ENCODE measurements at places on chromosomes 11 and 22.

DNA sequence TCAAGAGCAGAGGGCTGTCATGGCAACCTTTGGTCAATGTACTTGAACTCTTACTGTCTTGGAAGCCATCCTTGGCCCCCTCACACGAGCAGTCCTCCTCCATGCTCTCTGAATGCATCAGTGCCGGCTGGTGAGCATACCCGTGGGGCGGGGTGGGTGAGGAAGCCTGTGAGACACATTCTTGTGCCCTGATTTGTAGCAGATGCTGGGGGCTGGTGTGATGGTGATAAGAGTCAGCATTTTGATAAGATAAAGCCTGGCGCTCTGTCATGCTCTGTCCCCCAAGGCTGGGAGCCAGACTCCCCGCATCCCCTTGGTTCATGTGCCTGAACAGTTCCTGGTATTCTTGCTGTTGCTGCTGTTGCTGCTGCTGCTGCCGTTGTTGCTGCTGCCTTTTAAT is 20.5 kb upstream of the APOA1 start:
- peaks cover 2% of the 10 kb centered on the region for H3K36me3 ChIP-seq
- H3K27me3 ChIP-seq = no peaks in the 10 kb centered on the region
- no peak for DNase-seq
- no peak overlapping the region for H3K27ac ChIP-seq
- no peak overlapping the region for H3K4me3 ChIP-seq
- peaks cover 25% of the 10 kb centered on the region for H3K4me1 ChIP-seq

- no peaks in the 10 kb centered on the region for H3K27me3 ChIP-seq
- no peak overlapping the region for H3K27ac ChIP-seq
- no peak overlapping the region for H3K4me3 ChIP-seq
These were observed 57.5 kb downstream of the TIMP3 start for GRCh38 chr22:32858957-32859356.

DNA sequence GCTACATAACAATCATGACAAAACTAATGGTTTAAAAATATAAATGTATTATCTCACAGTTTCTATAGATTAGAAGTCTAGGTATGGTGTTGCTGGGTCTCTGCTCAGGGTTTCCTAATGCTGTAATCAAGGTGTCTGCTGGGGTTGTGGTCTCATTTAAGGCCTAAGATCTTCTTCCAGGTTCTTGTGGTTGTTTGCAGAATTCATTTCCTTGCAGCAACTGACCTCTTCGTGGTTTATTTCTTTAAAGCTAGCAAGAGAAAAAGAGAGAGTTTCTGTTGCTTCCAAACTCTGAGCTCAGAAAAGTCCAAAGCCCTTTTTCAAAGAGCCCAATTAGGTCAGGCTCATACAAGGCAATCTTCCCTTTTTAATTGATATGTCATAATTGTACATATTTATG is 452.7 kb upstream of the CCDC179 start:
- H3K4me3 ChIP-seq = no peak overlapping the region
- no peaks in the 10 kb centered on the region for H3K36me3 ChIP-seq
- no peak overlapping the region for H3K27ac ChIP-seq
- DNase-seq = no peak

DNA sequence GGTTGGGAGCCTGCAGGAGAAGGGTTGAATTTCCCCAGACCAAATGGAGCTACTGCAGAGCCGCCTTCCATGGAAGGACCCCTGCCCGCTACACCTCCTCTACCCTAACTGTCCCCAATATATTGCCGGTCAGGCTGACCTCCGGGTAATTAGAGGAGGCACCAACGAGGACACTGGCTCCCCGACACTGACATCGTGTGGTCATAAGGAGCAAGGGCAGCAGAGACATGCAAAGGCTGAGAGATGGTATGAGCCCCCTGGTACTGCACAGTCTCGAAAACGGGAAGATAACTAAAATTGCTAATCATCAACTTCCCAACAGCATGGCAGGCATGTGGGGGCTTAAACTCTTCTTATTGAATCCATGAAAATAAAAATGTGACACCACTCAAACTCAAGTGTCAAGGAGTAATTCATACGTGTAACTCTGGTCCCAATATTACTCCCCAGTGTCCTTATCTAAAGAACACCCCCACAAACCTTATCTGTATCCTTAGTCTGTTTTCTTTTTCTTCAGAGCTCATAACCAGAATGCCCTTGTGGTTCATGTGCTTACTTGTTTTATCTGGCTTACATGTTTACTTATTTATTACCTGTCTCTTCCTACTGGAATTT is 4.4 kb downstream of the CAVIN3 start:
- H3K27ac ChIP-seq = no peak overlapping the region
- peaks cover 34% of the 10 kb centered on the region for H3K27me3 ChIP-seq
- H3K4me1 ChIP-seq = peaks cover 5% of the 10 kb centered on the region
- H3K4me3 ChIP-seq = no peak overlapping the region

DNA sequence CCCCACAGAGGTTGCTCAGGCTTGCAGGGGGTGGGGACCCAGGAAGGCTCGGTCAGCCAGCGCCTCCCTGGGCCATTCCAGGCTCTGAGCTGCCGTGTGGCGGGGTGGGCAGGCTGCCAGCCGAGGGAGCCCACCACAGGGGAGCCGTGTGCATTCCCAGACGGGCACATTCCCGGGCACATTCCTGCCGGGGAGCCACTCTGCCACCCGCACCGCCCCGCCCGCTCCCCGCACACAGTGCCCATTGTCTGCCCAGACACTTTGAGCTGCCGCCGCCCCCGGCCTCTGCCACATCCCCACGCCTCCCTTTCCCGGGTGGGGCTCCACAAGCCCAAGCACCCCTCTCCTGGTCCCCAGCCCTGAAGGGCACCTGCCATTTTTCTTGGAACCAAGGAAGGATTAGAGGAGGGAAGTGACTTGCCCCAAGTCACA is 27.4 kb downstream of the RPL3 start:
- no peak overlapping the region for H3K27ac ChIP-seq
- no peaks in the 10 kb centered on the region for H3K27me3 ChIP-seq

- H3K36me3 ChIP-seq = no peaks in the 10 kb centered on the region
- H3K27ac ChIP-seq = no peak overlapping the region
- H3K4me1 ChIP-seq = peaks cover 10% of the 10 kb centered on the region
- peaks cover 2% of the 10 kb centered on the region for H3K27me3 ChIP-seq
These were observed 66.5 kb upstream of the CLMP start for GRCh38 chr11:123261345-123262106.

- H3K36me3 ChIP-seq = no peaks in the 10 kb centered on the region
- H3K4me1 ChIP-seq = peaks cover 89% of the 10 kb centered on the region
- no peak for DNase-seq
- H3K27me3 ChIP-seq = no peaks in the 10 kb centered on the region
- H3K4me3 ChIP-seq = no peak overlapping the region
These were observed 1.1 kb upstream of the CABP4 start for GRCh38 chr11:67453816-67454732.

DNA sequence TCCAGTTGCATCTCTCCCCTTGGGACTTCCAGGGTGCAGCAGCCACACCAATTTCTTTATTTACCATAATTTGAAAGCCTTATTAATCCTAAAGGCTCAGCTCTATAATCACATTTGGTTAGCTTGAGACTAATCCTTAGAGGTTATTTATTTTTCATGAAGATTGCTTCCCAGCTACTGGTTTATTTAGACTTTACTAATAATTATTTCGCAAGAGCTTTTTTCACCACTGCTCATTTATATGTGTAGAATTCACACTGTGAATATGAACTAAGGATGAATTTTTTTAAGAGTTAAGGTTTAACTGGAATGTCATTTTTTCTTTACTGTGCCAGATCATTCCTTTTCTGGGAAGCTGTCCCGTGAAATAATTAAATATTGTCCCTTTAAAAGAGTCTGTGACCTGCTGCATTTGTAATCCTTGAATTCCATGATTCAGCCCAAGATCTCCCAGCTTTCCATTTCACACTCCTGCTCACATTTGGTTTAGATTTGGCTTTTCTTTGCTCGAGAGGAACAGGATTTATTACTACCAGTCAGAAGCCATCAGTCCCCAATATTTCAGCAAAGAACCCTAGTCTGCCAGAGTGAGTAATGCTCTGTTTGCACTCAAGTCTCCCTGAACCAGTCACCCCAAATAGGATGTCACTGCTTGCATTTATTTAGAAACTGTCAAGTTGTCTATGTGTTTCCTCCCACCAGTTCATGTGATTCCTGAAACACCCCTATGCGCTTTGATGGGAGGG is 4.4 kb upstream of the CD44 start:
- H3K27ac ChIP-seq = no peak overlapping the region
- DNase-seq = no peak
- H3K4me3 ChIP-seq = no peak overlapping the region
- no peaks in the 10 kb centered on the region for H3K27me3 ChIP-seq

- H3K4me1 ChIP-seq = peaks cover 15% of the 10 kb centered on the region
- H3K4me3 ChIP-seq = no peak overlapping the region
- no peaks in the 10 kb centered on the region for H3K36me3 ChIP-seq
- peak; percentile 39 for DNase-seq
- H3K27me3 ChIP-seq = peaks cover 22% of the 10 kb centered on the region
These were observed 21.5 kb downstream of the OTUB1 start for GRCh38 chr11:64007629-64008282.

GRCh38 chr11:115126515-115127208 is 377.6 kb downstream of the CADM1 start:
- H3K4me3 ChIP-seq = no peak overlapping the region
- H3K36me3 ChIP-seq = no peaks in the 10 kb centered on the region
- no peaks in the 10 kb centered on the region for H3K27me3 ChIP-seq
- no peak overlapping the region for H3K27ac ChIP-seq

- no peak for DNase-seq
- no peaks in the 10 kb centered on the region for H3K36me3 ChIP-seq
- H3K4me1 ChIP-seq = no peaks in the 10 kb centered on the region
- H3K27me3 ChIP-seq = no peaks in the 10 kb centered on the region
- H3K4me3 ChIP-seq = no peak overlapping the region
These were observed 5.9 kb upstream of the OR52L1 start for GRCh38 chr11:5992604-5993251.

DNA sequence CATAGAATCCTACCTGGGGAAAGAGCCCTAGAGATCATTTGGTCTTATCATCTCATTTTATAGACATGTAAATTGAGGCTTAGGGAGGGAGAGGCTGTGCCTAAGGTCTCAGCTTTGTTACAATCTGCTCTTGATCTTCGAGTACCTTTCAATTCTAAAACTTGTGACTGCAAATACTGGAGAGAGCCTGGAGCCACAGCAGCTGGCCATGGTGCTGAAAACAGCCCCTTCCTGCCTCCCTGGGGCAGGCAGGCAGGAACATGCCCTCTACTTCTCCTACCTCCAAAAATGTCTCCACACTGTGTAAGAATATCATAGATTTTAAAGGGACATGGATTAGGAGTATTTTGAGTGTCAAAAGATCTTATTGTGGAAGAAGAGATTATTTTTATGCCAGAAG is 52.2 kb downstream of the C22orf42 start:
- H3K4me3 ChIP-seq = no peak overlapping the region
- no peak for DNase-seq
- no peaks in the 10 kb centered on the region for H3K36me3 ChIP-seq
- no peaks in the 10 kb centered on the region for H3K4me1 ChIP-seq
- H3K27me3 ChIP-seq = no peaks in the 10 kb centered on the region

DNA sequence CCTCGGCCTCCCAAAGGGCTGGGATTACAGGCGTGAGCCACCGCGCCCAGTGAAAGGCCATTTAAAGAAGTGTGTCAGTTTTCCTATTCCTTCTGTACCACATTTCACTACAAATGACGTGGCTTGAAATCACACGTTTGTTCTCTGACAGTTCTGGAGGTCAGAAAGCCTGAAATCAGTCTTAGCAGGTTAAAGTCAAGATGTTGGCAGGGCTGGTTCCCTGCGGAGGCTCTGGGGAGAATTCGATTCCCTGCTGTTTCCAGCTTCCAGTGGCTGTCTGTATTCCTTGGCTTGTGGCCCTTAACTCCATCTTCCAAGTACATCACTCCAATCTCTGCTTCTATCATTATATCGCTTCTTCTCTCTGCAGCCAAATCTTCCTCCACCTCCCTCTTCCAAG is 383.2 kb downstream of the LARGE1 start:
- H3K36me3 ChIP-seq = peaks cover 2% of the 10 kb centered on the region
- H3K4me1 ChIP-seq = peaks cover 10% of the 10 kb centered on the region
- H3K27ac ChIP-seq = no peak overlapping the region
- no peaks in the 10 kb centered on the region for H3K27me3 ChIP-seq

DNA sequence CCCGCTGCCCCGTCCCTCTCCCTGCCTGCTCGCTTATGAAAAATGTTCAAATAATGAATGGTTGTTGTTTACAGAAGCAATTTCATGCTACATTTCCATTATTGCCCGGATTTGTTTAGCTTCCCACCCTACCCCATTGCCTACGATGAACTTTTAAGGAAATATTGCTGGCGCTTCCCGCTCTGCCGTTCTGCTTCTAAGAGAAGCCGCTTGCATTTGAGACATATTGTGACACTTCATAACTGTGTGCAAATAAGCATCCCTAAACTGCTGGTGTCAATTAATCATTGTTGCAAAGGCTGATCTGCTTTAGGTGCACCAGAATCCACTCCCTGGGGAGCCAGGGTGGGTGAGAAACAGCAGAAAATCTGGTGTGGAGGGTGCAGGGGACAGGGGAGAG is 52.3 kb upstream of the LMO1 start:
- H3K4me1 ChIP-seq = no peaks in the 10 kb centered on the region
- H3K27ac ChIP-seq = no peak overlapping the region
- DNase-seq = no peak
- H3K4me3 ChIP-seq = no peak overlapping the region

DNA sequence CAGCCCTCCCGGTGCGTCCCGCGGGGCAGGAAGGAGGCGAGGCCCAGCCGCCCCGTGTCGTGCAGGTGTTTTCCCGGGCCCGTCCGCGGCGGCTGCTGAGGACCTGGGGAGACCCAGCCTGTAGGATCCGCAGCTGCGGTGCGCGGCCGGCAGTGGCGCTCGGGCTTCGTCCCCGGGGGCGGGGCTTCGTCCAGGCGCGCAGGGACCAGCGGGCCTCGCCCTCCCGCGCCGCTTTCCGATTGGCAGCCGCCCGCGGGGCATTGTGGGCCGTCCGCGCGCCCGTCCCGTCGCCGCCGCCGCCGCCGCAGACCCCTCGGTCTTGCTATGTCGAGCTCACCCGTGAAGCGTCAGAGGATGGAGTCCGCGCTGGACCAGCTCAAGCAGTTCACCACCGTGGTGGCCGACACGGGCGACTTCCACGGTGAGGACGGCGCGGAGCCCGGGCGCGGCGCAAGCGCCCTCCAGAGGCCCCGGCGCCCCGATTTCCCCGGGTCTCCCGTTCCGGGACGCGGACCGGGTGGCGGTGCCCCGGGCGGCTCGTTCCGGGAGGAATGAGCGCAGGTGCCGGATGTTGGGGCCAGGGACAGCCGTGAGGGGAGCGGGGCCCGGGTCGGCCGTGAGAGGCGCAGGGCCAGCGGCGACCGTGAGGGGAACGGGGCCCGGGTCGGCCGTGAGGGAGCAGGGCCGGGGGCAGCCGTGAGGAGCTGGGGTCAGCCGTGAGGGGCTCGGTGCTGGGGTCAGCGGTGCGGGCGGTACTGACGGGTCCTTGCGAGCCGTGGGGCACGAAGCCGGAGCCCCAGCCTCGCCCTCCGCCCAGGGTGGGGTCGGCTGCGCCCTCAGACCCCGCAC is at the start of gene TALDO1:
Gene TALDO1, plus strand, starts transcription at position 307 of the 849 bp plus-strand sequence. Its CDS starts 18 bp downstream, at position 325.
- peak within 1 kb of the TSS; percentile 31 for H3K27ac ChIP-seq
- DNase-seq = peak; percentile 90
- no peaks in the 10 kb centered on the region for H3K27me3 ChIP-seq
- no peaks in the 10 kb centered on the region for H3K36me3 ChIP-seq

GRCh38 chr11:14288189-14288935 is 70.6 kb downstream of the RRAS2 start:
- no peaks in the 10 kb centered on the region for H3K27me3 ChIP-seq
- no peak for DNase-seq
- H3K27ac ChIP-seq = peak overlapping the region; percentile 3
- peaks cover 4% of the 10 kb centered on the region for H3K4me1 ChIP-seq

GRCh38 chr22:27785831-27786230 is 15.7 kb downstream of the MN1 start:
- H3K4me3 ChIP-seq = no peak overlapping the region
- no peak overlapping the region for H3K27ac ChIP-seq
- H3K36me3 ChIP-seq = no peaks in the 10 kb centered on the region
- no peaks in the 10 kb centered on the region for H3K27me3 ChIP-seq
- DNase-seq = no peak
